Spinal cord (tissue), 10 donors: ENCODE measurements at places on chromosomes 16 and 17.
A peak's percentile ranks its signal among the peaks of the same experiment; 100 is the strongest.

GRCh38 chr16:2013527-2013926 lies 3.9 kb upstream of the ZNF598 start:
- DNase-seq, result no peak

GRCh38 chr17:17792037-17792550 lies 44.7 kb downstream of the SREBF1 start:
- DNase-seq, result no peak

DNA sequence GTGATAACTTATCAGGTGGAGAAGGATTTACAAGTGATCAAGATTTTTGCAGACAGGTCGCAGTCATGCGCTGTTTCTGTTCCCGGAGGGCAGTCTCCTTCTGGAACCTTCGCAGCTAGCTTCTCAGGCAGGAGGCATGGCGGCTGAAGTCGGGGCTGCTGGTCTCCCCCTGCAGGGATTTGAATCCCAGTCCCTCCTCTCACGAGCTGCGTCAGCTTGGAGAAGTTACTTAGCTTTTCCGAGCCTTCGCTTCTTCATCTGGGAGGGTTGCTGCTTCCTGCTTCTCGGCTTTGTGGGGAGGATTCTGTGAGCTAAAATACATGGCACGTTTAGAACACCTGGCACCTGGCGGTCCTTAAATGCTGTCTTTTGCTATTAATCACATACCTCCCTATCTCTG lies 287.8 kb upstream of the FOXF1 start:
- no peak for DNase-seq

DNA sequence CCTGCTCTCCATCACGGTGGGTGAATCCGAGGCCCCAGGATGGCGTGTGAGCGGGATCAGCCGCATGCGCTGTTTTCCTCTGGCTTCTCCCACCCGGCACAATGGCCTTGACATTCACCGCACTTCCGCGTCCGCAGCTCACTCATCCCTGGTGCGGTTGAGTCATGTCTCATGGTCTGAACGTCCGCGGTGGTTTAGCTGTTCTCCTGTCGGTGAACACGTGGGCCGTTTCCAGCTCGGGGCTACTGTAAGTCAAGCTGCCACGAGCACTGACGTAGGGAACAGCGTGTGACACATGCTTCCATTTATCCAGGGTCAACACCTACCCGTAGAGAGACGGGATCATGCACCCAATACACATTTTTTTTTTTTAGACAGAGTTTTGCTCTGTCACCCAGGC lies 15.3 kb upstream of the CACNA1H start:
- peak; percentile 48 for DNase-seq

- no peak for DNase-seq
Measured at GRCh38 chr17:3955673-3955988, 8.6 kb downstream of the ATP2A3 start.

DNA sequence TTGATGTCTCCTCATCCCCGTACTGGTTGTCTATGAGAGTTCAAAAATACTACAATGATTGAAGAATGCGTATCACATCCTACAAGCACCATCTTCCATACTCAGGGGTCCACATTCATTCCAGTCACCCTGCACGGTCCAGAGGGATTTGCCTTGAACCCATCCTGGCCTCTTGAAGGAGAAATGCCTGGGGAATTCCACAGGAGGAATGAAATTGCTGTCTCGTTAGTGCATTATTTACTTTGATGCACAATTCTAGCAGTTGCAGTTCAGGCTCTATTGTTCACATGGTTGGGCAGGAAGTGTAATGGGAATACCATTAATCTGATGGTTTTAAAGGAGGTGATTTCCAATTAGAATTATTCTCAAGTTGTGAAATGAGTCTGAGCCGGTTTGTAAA lies 369.1 kb upstream of the XYLT1 start:
- no peak for DNase-seq

DNA sequence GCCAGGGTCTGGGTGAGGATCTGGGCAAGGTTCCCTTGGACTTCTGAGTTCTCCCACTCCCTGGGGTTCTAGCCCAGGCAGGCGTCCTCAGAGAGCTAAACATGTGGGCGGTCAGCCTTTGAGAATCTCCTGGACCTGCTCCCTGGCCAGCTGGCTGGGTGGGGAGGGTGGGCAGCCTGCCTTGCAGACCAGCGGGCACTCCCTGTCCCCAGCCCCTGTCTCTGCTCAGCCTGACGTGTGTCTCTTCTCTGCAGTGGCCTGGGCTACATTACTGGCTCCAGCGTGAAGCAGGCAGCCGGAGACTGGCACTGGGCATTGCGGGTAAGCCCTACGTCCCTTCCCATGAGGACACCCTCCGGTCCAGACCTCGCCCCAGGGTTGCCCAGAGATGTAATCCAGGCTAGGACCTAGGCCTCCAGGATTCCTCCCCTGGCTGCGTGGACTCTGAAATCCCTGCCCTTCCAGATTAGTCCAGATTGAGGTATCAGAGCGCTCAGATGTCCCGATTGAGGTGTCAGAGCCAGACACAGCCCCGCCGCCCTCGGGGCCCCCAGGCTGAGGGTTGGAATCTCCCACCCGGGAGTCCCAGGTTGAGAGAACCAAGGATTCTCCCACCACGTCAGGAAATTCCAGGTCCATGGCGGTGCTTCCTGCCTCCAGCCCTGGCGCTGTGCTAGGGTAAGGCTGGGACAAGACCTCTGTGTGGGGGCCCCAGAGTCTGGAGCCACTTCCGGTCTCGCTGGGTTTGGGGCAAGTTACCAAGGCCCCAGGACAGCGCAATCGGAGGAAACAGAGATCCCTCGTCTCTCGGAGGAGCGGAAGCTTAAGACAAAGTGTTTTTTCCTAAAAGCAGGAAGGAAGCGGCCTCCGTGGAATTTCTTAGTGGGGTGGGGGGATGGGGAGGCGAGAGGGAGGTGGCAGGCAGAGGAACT lies 24.1 kb downstream of the MYBBP1A start:
- DNase-seq, result no peak

- no peak for DNase-seq
Measured at GRCh38 chr16:4096509-4096908, 19.7 kb downstream of the ADCY9 start.

DNA sequence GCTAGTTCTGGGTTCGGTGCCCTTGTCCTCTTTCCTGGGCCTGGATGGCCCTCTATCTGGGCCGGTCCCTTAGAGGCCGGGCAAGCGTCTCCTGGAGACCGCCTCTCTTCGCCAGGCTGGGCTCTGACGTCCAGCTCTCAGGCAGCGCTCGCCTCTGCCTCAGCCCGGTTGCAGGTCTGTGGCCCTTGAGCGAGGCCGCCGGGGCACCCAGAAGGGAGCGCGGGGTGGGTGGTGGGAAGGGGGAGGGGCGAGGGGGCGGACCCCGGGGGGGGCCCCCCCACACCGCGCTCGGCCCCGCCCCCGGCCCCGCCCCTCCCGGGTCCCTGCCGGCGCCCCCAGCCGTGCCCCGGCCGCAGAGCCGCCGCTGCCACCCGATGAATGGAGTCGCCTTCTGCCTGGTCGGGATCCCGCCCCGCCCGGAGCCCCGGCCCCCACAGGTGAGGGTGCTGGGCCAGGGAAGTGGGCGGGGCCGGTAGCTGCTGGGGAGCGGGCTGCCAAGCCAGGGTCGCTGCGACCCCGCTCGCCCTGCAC lies at the start of gene ARHGAP23:
Gene ARHGAP23 (plus strand): TSS at position 353 of the 531 bp plus-strand sequence. CDS start 22 bp downstream, at position 375.
- no peak for DNase-seq

- DNase-seq, result no peak
Measured at GRCh38 chr16:86716649-86717048, 138.3 kb downstream of the FOXL1 start.

DNA sequence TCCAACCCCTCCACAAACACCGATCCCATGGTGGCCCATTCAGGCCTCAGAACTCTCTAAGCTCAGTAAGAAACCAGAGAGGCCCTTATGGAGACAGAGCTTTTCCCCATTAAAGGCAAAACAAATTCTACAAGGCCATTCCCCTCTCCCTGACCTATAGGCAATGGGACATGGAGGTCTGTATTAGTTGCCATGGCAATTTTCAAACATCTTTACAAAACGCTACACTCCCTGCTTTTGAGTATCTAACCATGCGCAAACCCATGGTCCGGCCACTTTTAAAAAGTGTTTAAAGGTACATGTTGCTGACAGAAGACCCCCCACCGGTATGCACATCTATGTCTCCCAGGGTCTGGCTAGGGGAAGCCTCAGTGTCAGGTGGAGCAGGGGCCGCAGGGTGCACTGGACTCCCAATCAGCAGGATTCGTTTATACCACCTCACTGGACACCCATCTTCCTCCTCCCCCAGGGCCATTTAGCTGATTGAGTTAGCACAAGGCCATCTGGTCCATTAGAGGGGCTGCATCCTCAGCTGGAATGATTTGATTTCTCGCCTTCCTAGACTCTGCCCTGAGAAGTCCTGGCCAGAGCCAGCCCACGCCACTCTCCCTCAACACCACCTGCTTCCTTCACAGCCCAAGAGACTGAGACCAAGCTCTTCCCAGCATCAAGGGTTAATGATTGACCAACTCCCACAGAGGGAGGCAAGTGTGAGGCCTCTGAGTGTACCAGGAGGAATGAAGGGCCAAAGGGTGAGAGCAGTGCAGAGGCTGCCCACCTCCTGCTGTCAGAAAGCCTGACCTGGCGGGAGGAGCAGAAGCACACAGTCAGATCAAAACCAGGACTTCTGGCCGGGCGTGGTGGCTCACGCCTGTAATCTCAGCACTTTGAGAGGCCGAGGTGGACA lies 10.9 kb downstream of the ACLY start:
- no peak for DNase-seq

- no peak for DNase-seq
Measured at GRCh38 chr17:50466371-50467113, 2.1 kb downstream of the CHAD start.

DNA sequence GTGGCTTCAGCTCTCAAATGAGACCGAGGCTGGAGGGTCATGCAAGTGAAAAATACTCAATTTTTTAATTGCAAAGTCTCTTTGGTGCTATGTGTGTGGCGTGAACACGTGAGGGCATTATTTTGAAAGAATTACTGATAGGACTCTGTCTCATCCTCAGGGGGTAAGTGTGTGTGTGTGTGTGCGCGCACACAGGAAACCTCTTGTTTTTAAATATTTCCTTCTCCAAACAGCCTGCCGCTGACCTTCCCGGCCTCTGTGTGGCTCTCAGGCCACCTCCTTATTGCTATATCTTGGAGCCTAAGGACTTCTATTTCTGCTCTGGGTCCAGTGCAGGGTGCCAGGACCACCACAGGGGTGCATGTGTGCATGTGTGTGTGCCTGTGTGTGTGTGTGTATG lies 99.7 kb downstream of the CMIP start:
- no peak for DNase-seq

- peak; percentile 94 for DNase-seq
Measured at GRCh38 chr16:8567355-8568230, 22.7 kb downstream of the TMEM114 start.

GRCh38 chr17:47192554-47192953 lies 3.5 kb upstream of the CDC27 start:
- no peak for DNase-seq

DNA sequence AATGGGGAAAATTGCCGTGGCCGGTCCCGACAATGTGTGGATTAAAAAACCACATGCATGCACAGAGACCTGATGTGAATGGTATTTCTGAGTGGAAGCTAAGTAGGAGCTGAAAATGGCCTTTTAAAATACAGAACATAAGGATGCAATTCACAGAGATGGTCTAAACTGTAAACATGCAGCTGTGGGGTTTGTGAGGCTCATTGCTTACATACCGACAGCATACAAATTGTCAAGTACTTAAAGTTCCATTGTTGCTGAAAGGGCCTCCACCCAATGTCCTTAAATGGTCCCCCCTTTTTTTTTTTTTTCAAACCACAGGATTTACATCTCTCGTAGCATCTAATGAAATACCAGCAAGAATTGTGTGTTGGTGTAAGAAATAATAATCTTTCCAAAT lies 523.2 kb downstream of the MAF start:
- peak; percentile 43 for DNase-seq

- DNase-seq, result no peak
Measured at GRCh38 chr16:67528870-67529581, 397 bp downstream of the RIPOR1 start.

GRCh38 chr16:49890876-49891275 lies 35.0 kb upstream of the ZNF423 start:
- DNase-seq, result no peak

- no peak for DNase-seq
Measured at GRCh38 chr17:81583589-81584342, 31.6 kb upstream of the FAAP100 start.

DNA sequence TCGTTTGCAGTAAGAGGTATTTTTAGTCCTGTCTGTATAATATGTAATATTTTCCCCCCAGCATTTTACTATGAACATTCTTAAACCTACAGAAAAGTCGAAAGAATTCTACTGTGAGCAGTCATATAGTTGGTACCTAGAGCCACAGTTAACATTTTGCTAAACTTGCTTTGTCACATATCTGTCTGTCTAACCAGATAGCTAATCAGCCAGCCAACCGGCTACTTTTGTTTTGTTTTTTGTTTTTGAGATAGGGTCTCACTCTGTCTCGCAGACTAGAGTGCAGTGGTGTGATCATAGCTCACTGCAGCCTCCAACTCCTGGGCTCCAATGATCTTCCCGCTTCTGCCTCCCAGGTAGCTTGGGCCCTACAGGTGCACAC lies 73.3 kb downstream of the ABCC1 start:
- DNase-seq, result no peak

DNA sequence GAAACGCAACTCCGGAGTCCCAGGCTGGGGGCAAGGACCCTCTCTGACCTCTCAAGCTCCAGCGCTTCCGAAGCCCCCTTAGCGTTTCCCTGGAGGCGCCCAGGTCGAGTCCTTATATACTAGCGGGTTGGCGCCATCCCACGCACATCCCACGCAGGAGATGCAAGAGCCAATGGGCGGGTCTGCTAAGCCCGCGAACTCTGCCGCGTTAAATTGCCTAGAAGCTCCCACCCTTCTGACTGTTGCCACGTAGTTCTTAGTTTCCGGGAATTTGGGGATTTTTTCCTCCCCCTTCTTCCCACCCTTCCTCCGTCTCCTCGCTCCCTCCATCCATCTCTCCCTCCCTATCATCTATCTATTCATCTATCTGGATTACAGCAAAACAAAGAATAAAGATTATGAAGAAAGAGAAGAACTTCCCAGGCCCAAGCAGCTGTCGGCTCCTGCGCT lies at the start of gene SLFN11:
Gene SLFN11 (minus strand): TSS at position 88 of the 450 bp plus-strand sequence. CDS start 9,814 bp downstream, outside the sequence.
- peak; percentile 31 for DNase-seq

GRCh38 chr17:10050597-10051101 lies 145.6 kb upstream of the RCVRN start:
- DNase-seq, result no peak

GRCh38 chr17:4256952-4257351 lies 6.8 kb downstream of the ANKFY1 start:
- DNase-seq, result no peak

GRCh38 chr17:1714427-1714979 lies 4.3 kb upstream of the TLCD2 start:
- DNase-seq, result no peak

GRCh38 chr16:55502801-55503366 lies 6.0 kb upstream of the LPCAT2 start:
- DNase-seq, result peak; percentile 97

DNA sequence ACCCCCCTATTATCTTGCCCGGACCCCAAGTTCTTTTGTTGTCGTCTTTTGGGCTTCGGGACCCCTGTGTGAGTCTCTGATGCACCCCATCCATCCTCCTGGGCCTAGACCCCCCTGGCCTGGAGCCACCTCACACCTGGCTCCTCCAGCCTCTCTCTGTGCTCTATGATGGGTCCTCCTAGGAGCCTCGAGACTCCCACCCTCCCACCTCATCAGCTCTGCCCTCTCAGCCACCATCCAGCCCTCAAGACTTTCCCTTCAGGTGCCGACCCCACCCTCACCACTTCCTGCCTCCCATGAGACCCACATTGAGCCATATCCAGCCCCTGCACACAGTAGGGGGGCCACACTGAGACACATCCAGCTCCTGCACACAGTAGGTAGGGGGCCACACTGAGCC lies 8.7 kb upstream of the ATP2A3 start:
- no peak for DNase-seq
